ENCODE measurements at places on chromosomes 2 and 18.

DNA sequence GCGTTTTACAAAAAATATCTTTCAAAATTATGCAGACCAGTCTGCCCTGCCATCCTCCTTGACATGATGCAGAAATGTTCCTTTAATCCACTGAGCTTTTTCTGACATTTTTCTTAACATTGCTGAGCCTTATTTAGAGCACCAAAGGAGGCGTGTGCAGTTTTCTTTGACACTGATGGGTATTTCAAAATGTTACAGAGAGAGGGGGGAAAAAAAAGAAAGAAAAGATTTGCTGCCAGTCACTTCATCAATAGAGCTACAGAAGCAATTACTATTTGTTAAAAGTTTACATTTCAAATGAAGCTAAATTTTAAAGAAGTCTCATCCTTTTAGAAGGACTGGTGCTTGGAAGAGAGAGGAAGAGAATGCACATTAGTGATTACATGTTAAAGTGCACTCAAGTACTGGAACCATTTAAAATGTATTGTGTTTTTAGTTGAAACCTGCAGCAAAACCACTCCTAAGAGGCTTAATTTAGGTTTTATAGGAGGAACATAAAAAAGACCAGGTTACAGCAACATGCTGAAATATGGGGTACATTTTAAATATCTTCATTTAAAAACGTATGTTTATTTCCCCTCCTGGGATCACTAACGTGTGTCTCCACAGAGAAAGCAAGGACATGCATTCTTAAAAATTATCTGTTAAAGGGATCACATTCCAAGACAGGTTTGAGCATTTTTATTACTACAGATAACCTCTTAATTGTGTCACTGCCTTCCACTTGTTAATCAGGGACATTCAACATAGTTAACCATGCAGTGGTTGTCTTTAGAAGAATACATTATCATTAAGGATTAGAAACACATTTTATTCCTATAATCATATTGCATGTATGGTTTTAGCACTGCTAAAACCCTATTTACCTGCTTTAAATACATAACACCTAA lies 258.4 kb downstream of the MEIS1 start:
- DNase-seq = peak; percentile 13

DNA sequence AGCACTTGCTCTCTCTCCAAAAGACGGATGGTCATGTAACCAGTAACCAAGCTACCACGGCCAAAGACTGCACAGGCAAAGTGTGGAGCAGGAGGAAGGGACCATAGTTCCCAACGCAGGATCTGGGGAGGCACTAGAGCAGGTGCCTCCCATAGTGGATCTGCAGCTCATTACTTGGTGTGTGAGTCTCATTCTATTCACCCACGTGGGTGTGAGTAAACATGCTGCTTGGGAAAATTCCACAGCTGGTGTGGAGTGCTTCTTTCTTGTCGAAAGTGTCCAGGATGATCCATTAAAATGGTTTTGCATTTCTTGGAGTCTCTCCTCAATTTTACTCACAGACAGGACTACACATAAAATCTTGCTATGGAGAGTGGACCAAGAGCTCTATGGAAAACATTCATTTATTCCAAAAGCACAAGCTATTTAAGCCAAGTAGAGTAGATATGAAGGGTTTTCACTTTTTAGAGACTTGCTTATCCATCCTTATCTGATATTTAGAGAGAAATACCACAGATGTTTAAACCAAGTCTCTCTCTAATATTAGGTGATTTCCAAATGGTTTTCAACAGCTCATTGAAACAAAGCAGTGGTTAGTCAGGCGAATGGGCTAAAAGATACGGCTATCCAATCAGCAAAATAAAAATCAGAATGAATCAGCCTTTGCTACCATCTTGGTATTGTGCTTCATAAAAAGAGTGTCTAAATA lies 104.3 kb upstream of the CCDC195 start:
- DNase-seq = no peak

DNA sequence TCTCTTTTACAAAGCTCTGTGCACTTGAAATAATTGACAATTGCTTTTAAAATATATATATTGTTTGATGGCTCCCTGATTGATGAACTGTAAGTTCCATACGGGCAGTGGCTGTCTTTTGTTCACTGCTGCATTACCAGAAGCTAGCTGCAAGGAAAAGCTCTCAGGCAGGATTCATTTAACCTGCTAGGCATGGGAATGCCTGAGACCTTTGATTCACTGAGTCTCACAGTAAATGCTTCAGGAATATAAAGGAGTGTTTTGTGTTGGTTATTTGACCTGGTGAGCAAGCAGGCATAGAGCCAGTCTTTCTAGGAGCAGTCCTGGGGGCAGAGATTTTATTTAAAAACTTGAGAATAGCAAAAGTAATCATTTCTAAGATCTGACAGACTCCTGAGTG lies 193.2 kb upstream of the ITGA4 start:
- DNase-seq = no peak

DNA sequence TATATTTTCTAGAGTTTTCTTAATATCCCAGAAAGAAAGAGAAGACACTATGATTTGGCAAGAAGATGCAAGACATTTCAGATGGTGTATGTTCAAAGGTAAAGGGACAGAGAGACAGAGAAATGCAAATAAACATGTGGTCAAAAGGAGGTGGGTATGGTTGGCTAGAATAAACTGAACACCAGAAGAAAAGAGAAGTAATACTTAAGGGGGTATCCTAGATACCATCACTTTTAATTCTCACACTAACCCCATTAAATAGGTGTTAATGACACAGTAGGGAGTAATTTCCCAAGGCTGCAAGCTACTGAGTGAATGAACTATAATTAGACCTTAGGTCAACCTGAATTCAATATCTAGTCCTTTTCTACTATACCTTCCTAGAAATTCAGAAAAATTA lies 111.2 kb upstream of the CD226 start:
- no peak for DNase-seq

DNA sequence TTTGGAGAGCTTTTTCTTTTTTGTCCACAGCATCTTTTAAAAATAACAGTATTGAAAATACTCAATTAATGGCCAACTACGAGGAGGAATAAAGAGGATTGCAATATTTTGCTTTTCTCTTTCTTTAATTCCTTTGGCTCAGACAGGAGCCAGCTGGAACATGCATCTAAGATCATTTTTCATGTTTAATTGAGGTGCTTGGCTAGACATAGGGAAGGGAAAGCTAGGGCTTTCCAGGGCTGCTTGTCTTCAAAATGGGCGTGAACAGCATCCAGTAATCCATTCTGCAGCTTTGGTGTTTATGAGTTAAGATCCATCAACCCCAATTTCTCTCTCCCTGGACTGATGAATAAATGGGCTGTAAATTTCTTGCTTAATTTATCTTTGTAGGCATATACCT lies 323.0 kb downstream of the PTPRM start:
- no peak for DNase-seq

Measured in cerebellar nuclear complex (tissue), 1 donor.